Iris pigment epithelial cell (primary cell): ENCODE measurements at places on chromosomes 6 and 20.
A peak's percentile ranks its signal among the peaks of the same experiment; 100 is the strongest.

- no peak for DNase-seq
These were observed 11.3 kb downstream of the SERPINB9 start for GRCh38 chr6:2891768-2892170.

- peak; percentile 33 for DNase-seq
These were observed 55.8 kb upstream of the MTRF1L start for GRCh38 chr6:153058291-153058690.

GRCh38 chr20:56004611-56005388, 519 bp downstream of the CBLN4 start:
- no peak for DNase-seq

- DNase-seq: peak; percentile 91
These were observed 86.1 kb downstream of the SLX4IP start for GRCh38 chr20:10521068-10521831.

DNA sequence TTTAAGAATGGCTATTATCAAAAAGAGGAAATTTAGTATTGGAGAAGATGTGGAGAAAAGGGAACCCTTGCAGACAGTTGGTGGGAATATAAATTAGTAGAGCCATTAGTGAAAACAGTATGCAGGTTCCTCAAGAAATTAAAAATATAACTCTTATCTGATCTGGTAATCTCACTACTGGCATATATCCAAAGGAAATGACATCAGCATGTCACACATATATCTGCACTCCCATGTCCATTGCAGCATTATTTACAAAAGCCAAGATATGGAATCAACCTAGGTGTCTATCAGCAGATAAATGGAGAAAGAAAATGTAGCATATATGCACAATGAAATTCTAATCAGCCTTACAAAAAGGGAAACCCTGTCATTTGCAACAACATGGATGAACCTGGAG, 2.6 kb downstream of the SIRPG start:
- no peak for DNase-seq

DNA sequence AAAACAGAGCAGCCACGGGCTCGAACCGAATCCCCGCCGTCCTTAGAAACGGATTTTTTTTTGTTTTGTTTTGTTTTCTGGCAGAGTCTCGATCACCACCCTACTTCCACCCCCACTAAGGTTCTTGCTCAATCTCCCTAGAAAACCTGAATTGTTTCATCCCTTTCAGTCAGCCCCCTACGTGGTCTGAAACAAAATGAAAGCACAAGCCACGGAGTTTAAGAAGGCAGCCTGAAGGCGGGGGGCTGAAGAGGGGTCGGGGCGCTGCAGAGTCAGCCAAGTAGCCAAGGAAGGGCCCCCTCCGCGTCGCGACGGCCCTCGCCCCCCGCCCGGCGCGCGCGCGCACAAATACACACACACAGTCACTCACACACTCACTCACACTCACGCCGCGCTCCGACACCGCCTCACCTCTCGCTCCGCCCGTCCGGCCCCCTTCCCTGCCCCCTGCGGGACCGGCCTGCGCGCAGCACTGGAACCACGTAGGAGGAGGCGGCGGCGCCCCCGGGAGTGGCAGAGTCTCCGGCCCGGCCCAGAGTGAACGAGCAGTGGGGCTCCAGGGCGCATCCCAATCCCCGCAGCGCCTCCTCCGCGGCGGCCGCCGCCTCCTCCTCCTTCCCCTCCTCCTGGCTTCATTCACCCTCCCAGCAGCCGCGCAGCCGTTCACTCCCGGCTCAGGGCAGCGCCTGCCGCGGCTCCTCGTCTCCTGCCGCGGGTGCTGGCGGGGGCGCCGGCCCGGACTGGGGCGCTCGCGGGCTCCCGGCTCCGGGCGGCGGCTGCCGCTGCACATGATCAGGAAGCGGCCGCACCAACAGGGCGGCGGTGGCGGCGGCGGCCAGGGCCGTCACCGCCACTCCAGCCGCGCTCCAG, 1.4 kb downstream of the ATXN1 start:
- peak; percentile 93 for DNase-seq

- no peak for DNase-seq
These were observed 90.8 kb downstream of the DOK5 start for GRCh38 chr20:54566031-54566688.

DNA sequence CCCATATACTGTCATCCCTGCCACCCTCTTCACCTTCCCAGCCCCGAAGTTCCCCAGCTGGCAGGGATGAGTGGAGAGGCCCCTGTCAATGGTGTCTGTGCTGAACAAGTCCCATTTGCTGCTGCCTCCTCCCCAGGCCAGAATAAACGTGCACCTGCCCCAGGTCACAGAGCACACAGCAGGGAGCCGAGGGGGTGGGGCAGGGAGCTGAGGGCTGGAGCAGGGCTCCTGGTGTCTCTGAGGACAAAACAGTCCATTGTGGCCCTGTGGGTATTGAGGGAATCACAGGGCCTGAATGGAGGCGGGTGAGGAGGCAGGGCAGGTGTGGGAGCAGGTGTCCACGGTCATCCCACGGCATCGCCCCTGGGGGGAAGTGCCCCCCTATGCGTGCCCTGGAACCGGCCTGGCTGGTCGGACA, 55.8 kb downstream of the SNAI1 start:
- no peak for DNase-seq

GRCh38 chr6:169221264-169221663, 32.4 kb downstream of the THBS2 start:
- no peak for DNase-seq
